Lung microvascular endothelial cell (primary cell): ENCODE measurements at places on chromosomes 13 and 19.

DNA sequence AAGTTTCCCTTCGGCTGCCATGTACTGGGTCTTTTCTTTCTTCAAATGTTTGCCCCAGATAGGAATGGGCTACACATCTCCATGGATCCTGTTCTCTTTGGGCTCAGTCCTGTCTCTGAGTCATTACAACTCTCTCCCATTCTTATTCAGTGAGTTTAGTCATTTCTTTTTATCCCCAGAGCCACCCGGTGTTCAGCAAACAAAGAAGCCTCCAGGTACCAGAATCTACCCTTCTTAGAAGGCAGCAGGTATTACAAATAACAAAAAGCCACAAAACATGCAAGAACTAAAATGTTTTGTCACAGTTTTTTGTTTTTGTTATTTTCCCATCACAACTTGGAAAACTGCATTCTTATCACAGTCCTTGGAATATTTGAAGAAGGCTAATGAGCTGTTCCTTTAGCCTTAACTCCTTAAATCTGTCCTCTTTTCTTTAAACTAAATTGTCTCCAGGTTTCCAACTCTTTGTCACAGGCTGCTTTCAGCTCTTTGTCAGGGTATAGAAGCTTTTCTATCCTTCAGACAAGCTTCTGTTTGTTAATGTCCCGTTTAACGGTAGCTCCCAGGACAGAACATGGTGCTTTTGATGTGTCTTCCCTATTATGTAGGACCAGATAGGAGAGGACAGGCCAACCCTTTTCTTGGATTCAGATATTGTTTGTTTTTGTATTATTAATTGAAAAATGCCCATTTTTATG, 215.5 kb upstream of the HTR2A start:
- no peak for DNase-seq

- DNase-seq: no peak
Measured at GRCh38 chr13:83499286-83499685, 383.0 kb downstream of the SLITRK1 start.

DNA sequence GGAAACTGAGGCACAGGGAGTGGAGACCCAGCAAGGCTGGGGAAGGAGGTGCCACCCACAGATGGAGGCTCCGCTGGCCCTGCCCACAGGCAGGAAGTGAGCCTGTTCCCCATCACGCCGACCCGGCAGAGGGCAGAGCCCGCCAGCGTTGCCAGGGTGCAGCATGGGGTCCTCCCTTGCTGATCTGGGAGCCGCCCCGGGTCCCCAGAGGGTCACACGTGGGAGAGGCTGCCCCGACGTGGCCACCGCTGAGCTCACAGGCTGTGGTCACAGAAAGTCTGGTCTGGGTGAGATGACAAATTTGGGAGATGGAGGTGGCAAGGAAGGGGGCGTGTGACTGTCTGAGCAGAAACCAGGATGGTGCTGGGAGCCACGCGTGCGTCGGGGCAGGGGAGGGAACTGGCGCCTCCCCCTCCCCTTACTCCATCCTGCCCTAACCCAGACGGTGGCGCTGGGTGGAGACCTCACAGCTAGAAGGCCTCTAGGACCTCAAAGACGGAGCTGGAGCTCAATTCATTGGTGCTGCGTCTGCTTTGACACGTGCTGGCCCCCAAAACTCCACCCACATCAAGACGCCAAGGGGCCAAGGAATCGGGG, 7.7 kb downstream of the MEX3D start:
- no peak for DNase-seq

DNA sequence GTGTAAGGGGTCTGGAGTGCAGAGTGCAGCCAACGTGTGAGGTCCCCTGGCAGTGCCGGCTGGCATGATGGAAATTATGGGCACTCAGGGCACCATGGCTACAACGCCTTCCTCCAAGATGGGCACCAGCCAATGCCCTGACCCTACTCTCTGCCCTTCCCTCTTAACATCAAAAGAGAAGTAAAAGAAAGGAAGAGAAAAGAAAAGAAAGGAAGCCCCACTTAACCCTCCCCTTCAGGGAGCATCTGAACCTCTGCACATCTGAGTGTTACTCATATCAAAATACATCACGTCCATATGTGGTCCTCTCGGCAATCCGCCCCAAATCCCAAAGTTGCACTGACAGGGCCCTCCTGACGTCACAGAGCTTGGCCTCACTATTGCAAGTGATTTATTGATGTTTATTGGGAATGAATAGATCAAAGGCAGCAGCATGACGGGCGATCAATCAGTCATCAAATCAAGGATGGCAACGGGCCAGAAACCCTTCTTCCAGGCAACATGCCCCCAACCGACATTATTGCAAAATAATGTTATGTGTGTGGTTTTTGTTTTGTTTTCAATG, 1.3 kb downstream of the TSHZ3 start:
- DNase-seq: no peak
